ENCODE measurements at places on chromosomes 3 and 15. TPM values are rescaled to one million over a fixed set of nuclear protein-coding genes. Genes with fewer than 3 reads are reported as not detected.
A peak's percentile ranks its signal among the peaks of the same experiment; 100 is the strongest.

Gene IGSF11
- total RNA-seq = 0.71 TPM

Gene AHSG
- total RNA-seq = not detected

Gene MED12L
- 0.27 TPM for total RNA-seq

DNA sequence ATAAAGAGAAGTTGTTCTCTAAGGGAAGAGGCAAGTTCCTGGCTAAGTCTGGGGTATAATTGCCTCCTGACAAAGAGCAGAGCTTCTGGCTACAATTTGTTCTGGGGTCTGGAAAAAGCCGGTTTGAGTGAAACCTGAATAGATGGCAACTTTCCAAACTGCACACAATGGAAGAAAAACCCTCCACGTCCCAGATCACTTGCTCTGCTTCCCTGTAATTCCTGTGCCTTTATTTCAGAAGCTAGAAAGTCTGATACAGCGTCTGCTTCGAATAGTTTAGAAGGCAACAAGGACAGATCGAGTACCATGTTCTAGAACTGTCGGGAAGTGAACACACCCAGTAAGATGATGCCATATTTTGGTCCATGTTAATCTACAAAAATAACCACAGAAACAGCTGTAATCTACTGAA lies 1.6 kb upstream of the WDR82 start:
- peaks cover 45% of the 10 kb centered on the region for H3K4me1 ChIP-seq
- peak overlapping the region; percentile 96 for H3K4me3 ChIP-seq
- no peak for DNase-seq
- peak overlapping the region; percentile 95 for H3K27ac ChIP-seq
- no peaks in the 10 kb centered on the region for H3K27me3 ChIP-seq
- H3K36me3 ChIP-seq = no peaks in the 10 kb centered on the region

DNA sequence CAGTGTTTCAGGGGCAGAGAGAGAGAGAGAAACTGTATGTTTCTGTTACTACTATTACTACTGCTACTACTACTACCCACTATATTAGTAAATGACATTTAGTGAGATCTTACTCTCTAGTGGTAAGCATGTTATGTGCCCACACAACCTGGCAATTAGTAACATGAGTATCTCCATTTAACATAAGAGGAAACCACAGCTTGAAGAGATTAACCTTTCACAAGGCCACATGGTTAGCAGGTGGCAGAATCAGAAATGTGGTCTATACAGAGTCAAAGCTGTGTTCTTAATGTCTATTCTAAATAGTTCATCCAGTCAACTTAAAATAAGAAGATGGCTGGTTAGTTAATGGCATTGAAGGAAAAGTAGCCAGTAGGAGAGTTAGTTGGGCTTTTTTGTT lies 961.6 kb downstream of the MCTP2 start:
- no peaks in the 10 kb centered on the region for H3K27me3 ChIP-seq
- no peaks in the 10 kb centered on the region for H3K36me3 ChIP-seq
- DNase-seq = no peak
- H3K4me3 ChIP-seq = no peak overlapping the region
- H3K4me1 ChIP-seq = no peaks in the 10 kb centered on the region

- peak overlapping the region; percentile 33 for H3K27ac ChIP-seq
- H3K4me3 ChIP-seq = no peak overlapping the region
- no peaks in the 10 kb centered on the region for H3K27me3 ChIP-seq
- DNase-seq = no peak
These were observed 6.7 kb downstream of the GK5 start for GRCh38 chr3:142218703-142219102.
